ENCODE measurements at places on chromosomes 7 and 10.

DNA sequence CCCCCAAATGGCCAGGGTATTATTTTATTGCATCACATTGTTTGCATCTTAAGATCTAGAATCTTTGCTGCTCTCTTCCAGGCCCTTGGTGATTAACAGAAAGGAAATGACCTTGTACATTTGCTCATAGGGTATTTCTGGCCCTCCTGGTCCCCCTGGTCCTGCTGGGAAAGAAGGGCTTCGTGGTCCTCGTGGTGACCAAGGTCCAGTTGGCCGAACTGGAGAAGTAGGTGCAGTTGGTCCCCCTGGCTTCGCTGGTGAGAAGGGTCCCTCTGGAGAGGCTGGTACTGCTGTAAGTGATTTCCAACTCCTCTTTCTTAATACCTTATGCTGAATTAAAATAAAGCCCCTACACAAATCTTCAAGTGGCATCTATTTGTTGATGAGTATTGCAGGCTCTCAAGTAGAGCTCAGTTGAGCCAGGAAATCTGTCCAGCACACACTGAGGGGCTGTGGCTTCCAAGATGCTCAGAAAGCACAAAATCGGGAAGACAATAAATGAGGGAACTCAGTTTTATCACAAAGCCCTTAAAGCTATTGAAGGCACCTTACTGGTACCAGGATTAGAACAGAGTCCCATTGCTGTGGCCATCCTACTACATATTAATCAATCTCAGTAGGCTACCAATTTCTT lies 28.2 kb downstream of the COL1A2 start:
- no peak for DNase-seq

DNA sequence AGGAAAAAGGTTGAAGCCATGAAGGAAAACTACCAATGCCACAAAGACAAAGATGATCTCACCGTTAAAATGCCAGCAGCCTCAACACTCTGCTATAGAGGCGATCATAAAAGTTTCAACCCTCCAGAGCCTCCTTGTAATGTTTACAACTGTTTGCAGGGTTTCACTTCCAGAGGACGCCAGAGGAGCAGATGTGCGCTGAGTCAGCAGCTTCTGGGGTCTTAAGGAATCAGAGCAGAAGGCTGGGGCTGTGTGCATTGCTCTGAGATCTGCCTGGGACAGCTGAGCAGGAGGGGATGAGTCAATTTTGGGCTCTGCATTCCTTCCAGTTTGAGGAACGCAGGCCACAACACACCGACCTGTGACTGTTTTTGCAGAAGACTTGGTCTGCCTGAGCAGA lies 98.3 kb downstream of the TMEM130 start:
- DNase-seq, result no peak

DNA sequence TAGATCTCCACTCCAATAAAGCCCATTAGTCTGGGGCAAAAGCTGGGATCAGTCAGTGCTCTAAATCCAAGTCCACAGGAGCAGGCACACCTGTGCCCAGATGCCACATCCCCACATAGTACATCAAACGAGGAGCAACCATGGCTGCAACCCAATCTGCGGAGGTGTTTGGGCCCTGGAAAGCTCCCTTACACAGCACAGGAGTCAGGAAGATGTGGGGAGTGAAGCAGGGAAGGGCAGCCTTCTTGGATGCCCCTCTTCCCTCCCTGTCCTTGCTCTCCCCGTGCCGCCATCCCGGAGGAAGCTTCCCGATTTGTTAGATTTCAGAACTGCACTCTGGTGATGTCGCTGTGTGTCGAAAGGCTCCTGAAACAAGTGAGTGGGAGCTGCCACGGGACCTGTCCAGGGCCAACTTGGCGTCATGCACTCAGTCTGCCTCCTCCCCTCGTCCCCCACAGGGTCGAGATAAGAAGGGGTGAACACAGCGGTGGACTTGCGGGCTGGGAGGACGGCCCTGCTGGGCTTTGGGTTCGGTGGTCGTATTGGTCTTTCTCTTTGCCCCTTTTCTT lies 230.6 kb upstream of the GRB10 start:
- DNase-seq, result no peak

- DNase-seq, result no peak
Observed at GRCh38 chr7:20249920-20250319, 32.7 kb upstream of the MACC1 start.
